ENCODE measurements at places on chromosomes 13 and 19. TPM values are rescaled to one million over a fixed set of nuclear protein-coding genes. Genes with fewer than 3 reads are reported as not detected.

Gene ANGPTL8
- not detected for total RNA-seq

Gene SYCN
- not detected for total RNA-seq

Gene ZNF561
- total RNA-seq, result 24.4 TPM

Gene ANKRD24
- 0.72 TPM for total RNA-seq

Gene NCR1
- not detected for total RNA-seq

Gene TMEM221
- not detected for total RNA-seq

Gene CGB1
- total RNA-seq, result not detected

Gene CLN5
- total RNA-seq, result 15.8 TPM

Gene ATG4D
- 40.0 TPM for total RNA-seq

Gene TSHZ3
- total RNA-seq, result 1.7 TPM

Gene NTN5
- 1.0 TPM for total RNA-seq

Gene PLIN4
- total RNA-seq, result not detected

Gene TRAPPC2B
- 10.3 TPM for total RNA-seq

Gene SLC15A1
- not detected for total RNA-seq

Gene DUS3L
- total RNA-seq, result 49.9 TPM

Gene TEAD2
- total RNA-seq, result not detected

Gene LILRB2
- not detected for total RNA-seq

Gene ZNF607
- total RNA-seq, result 6.2 TPM

Gene ZNF878
- total RNA-seq, result 0.12 TPM

Gene SWSAP1
- total RNA-seq, result 3.5 TPM

Gene WDR88
- 0.27 TPM for total RNA-seq

Gene KANK3
- 1.3 TPM for total RNA-seq

Gene C13orf42
- not detected for total RNA-seq

Gene COMP
- not detected for total RNA-seq

Gene ZNRF4
- total RNA-seq, result not detected

Gene CAMSAP3
- 0.21 TPM for total RNA-seq

Gene ZNF793
- total RNA-seq, result 4.1 TPM
